ENCODE measurements at places on chromosomes 7 and 10.

DNA sequence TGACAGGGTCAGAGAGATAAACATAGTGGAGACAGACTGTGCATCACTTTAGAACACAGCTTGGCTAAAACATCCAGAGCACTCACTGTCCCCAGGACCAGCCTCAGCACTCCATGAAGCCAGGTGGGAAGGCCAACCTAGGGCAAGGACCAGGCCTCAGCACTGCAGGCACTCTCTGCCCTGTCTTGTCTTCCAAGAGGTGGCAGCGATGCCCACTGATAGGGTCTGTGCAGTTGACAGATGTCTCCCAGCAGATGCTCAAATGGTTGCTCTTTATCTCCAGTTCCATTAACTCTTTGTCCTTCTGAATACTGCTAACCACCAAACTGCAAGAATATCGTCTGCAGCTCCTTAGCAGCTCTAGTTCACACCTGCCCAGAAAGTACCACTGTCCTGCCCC is 9.1 kb downstream of the DDX56 start:
- no peak for DNase-seq

GRCh38 chr7:129462420-129462819 is 28.2 kb downstream of the STRIP2 start:
- DNase-seq = no peak

- DNase-seq = no peak
Observed at GRCh38 chr7:36084485-36085091, 68.5 kb upstream of the EEPD1 start.

DNA sequence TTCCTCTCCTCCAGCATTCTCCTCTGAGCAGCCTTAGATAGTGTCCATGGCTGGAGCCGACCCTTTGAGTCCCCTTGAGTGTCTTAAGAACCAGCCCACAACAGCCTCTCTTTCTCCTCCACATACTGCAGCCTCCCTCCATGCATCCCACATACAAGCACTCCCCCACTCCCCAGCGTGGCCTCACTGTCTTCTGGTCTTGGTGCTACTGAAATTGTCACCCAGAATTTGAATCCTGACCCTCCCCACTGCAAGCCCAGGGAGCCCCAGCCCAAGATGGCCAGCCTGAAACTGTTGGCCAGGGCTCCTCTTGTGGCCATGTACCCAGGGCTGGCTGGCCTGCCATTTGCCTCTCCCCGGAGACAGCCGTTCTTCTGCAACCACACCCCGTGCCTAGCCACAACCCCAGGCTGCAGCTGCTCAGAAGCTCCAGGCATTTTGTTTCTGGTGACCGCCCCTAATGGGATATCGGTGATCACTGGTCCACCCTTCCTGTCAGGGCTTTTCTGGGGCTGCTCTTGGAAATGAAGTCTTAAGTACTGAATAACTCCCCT is 18.8 kb upstream of the SH2D4B start:
- DNase-seq = no peak

DNA sequence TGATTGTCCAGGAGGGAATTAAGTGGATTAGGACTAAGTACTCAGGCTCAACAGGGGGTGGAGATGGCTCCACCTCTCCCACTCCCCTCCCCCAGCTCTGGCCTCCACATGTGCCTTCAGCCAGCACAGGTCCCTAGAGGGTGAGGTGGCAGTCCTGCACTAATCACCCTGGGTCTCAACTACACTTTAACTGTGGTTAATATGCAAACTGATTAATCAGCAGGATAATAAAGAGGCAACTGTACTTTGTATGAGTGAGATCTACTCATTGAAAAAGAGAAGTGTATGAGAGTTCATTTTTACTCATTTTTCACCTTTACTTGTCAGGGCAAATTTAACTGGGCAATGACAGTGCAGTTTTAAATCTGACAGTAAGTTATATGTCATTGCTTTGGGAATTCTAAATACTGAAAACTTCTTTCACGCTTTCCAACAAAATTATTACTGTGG is 223.8 kb upstream of the CCDC6 start:
- DNase-seq = no peak

GRCh38 chr10:43694526-43694925 is 45.8 kb upstream of the ZNF32 start:
- DNase-seq = no peak

GRCh38 chr7:140294454-140294853 is 103.9 kb downstream of the SLC37A3 start:
- DNase-seq = no peak

DNA sequence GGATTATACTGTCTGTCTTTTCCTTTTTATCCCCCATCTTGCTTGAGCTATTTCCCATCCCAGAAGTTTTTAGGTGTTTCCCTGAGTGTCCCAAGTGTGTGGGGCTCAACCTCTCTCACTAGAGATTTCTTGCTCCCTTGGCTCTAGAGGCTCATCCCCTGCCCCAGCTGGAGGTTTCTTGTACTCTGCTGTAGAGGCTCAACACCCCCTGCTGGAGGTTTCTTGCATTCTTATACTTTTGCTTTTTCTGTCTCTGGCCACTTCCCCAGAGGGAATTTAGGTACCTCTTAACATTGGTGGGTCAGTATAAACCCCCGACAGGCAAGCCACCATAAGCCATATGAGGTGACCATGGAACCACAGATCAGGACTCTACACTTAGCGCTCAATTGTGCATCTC is 114.2 kb upstream of the FAM3C start:
- DNase-seq = no peak

- no peak for DNase-seq
Observed at GRCh38 chr7:129161524-129162225, 17.2 kb downstream of the TSPAN33 start.

- DNase-seq = no peak
Observed at GRCh38 chr10:100895346-100895745, 17.4 kb upstream of the SLF2 start.

GRCh38 chr7:4753598-4754432 is 21.6 kb upstream of the AP5Z1 start:
- DNase-seq = peak; percentile 53

GRCh38 chr10:20853276-20853675 is 43.8 kb downstream of the NEBL start:
- no peak for DNase-seq

DNA sequence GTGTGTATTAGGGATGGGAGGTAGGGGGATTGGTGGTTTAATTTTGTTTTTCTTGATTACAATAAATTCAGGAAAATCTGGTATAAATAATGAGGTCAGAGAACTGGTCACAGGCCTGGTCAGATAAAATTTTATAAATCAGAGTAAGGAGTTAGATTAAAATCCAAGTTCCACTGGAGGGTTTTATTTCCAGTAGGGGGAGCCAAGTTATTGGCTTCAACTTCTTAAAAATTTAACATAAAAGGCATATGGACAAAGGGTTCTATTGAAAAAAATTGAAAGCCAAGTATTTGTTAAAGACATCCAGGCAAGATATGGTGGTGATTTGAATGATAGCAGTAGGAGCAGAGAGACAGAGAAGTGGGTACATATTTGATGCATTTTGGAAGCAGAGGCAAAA is 763.3 kb downstream of the SORCS1 start:
- no peak for DNase-seq

DNA sequence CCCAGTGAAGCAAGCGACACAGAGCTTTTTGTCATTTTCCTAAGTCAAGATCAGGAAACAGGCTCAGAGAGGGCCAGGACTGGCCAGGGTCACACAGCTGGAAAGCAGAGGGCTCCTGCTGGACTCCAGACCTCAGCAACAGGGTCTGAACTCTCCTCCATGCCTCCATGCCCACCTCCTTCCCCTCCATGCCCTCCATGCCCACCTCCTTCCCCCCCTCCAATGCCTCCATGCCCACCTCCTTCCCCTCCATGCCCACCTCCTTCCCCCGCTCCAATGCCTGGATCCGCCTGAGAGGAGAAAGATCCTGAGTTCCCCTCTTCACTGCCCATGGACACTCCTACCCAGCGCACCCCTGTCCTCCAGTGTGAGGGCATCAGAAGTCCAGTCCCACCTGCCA is 51.3 kb downstream of the OAT start:
- no peak for DNase-seq

DNA sequence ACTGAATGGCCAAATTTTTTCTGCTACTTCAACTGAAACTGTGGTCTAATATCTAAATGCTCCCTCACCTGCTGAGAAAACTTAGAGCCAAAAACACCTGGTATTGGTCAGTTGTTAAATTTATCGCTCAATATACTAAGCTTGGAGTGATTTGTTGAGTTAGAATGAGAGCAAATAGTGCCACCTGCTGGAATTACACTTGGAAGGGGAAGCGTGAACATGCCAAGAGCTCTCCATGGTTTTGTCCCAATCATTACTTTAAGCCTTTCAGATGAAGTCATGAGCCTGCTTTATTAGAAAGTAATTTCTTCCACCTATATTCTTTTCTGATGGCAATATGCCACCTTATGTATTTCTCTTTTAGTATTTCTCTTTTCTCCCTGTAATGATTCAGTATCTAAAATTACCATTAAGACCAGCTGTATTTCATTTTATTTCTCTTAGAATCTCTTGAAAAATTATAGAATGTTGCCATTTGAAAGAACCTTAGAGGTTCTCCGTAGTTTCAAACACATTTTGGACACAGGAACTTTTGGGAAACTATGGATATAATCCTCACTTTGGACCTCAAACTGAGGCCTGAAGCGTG is 447.8 kb upstream of the C7orf33 start:
- DNase-seq = peak; percentile 32

Measured in NCI-H1930 (cell line).